MM.1S (cell line): ENCODE measurements at places on chromosomes 16 and 17.

DNA sequence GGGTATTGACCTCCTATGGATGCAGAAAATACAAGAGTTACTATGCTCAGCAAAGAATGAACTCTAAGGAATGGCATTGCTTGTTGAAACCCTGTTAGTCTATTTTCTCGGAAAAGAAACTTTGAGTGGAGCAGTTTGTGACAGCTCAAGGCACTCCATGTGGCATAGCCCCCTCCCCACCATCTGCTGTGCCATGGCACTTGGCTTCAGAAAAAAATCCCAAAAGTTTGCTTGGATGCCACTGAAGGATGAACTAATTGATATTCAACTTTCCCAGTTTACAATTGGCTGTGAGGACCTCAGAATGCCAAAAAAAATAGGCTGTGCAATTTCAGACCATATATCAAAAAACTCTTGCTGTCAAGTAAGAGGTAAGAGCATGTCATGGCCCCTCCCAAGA, 1.8 kb downstream of the KRT31 start:
- no peak overlapping the region for H3K27ac ChIP-seq
- no peaks in the 10 kb centered on the region for H3K4me1 ChIP-seq
- H3K4me3 ChIP-seq: no peak overlapping the region
- no peak for DNase-seq
- 0 out of 2 replicates have a peak, but pooled peaks cover 4% of the 10 kb centered on the region for H3K27me3 ChIP-seq

DNA sequence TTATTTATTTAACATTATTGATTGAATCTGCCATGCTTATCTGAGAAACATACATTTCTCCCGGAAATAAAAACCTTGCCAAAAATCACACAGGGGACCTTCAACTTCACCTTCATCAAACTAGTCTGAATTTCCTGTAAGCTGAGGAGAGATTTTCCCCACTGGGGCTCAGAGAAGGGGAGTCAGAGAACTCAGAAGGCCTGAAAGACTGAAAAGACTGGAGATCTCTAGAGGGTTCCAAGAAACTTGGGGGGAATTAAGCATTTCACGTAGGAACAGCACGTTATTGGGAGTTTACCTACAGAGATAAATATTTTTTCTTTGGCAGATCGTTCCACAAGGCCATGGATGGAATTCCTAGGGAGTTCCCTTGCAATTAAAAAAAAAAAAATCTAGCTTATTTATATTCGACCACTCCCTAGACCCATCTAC, 528 bp upstream of the NOL11 start:
- H3K4me3 ChIP-seq: peak overlapping the region; percentile 100
- no peak for DNase-seq
- no peaks in the 10 kb centered on the region; the same call in 1 of the 2 replicates for H3K4me1 ChIP-seq
- H3K36me3 ChIP-seq: peaks cover 14% of the 10 kb centered on the region

- peak overlapping the region; percentile 50 for H3K4me3 ChIP-seq
- H3K27me3 ChIP-seq: no peaks in the 10 kb centered on the region
Observed at GRCh38 chr17:72603420-72604242, 482.8 kb downstream of the SOX9 start.

- no peaks in the 10 kb centered on the region for H3K36me3 ChIP-seq
- no peaks in the 10 kb centered on the region for H3K4me1 ChIP-seq
- no peak overlapping the region for H3K27ac ChIP-seq
- H3K4me3 ChIP-seq: no peak overlapping the region
Observed at GRCh38 chr17:18167421-18167820, 16.2 kb upstream of the ALKBH5 start.

DNA sequence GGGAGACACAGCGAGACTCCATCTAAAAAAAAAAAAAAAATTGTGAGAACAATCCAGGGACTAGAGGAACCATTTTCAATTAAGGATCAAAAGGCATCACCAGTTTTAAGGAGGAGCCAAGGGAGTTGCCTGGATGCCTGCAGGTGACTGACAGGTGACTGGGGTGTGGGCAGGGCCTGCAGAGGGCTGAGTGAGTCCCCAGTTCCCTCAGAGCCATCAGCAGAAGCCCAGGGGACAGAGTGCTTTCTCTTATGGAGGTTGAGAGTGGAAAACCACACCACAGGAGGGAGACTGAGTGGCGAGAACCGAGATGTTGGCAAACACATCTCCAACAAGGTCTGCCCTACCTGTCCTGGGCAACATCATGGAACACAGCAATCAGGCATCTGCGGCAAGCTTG, 27.1 kb upstream of the CREBBP start:
- no peaks in the 10 kb centered on the region for H3K36me3 ChIP-seq
- H3K27ac ChIP-seq: no peak overlapping the region
- no peaks in the 10 kb centered on the region for H3K4me1 ChIP-seq
- peaks cover 17% of the 10 kb centered on the region for H3K27me3 ChIP-seq

DNA sequence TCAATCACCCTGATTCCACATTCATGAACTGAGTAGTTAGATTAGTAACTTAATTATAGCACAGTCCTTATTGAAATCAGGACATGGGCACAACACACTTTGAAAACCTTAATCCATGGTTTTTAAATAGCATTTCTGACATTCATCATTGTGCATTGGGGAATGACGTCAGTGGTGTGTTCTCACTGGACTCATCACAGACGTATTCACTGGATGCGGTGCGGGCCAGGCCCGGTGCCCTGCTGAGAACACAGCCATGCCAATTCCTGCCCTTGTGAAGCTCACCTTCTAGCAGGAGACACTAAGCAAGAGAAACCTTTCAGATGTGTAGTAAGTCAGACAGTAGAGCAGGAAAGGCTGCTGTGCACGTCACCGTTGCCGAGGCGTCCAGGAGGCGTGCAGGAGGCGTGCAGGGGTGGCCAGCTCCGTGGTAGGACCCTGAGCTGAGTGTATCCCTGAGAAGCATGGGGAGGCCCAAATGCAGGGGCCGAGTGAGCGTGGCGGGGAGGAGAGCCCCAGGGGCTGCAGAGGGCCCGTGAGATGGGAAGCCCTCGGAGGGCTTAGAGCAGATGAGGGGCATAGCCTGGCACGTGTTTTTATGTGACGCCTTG, 12.9 kb downstream of the BANP start:
- H3K4me1 ChIP-seq: no peaks in the 10 kb centered on the region
- H3K27me3 ChIP-seq: no peaks in the 10 kb centered on the region
- H3K27ac ChIP-seq: no peak overlapping the region
- DNase-seq: no peak
- H3K4me3 ChIP-seq: no peak overlapping the region
- no peaks in the 10 kb centered on the region for H3K36me3 ChIP-seq

GRCh38 chr17:78831688-78832540, 8.7 kb downstream of the USP36 start:
- no peaks in the 10 kb centered on the region for H3K4me1 ChIP-seq
- DNase-seq: no peak
- H3K27me3 ChIP-seq: no peaks in the 10 kb centered on the region
- H3K36me3 ChIP-seq: peaks cover 39% of the 10 kb centered on the region; the same call in 1 of the 2 replicates
- no peak overlapping the region for H3K4me3 ChIP-seq
